ENCODE measurements at places on chromosomes 11 and 22.

DNA sequence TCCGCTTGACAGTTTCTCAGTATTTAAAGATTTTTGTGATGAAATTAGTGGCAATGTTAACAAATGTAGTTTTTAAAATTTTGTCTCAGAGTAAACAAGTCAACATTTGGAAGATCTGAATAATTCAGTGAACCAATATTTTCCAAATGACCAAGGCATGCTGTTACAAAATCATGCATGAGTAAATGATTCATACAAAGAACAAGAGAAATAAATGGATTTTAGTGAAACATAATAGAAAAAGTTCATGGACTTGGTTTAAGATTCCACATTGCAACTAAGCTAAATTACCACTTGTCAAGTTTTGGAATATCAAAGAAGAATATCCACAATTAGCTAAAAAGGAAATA, 125.7 kb upstream of the SNX19 start:
- no peak for DNase-seq

GRCh38 chr11:44324749-44325525, 15.0 kb upstream of the ALX4 start:
- no peak for DNase-seq

DNA sequence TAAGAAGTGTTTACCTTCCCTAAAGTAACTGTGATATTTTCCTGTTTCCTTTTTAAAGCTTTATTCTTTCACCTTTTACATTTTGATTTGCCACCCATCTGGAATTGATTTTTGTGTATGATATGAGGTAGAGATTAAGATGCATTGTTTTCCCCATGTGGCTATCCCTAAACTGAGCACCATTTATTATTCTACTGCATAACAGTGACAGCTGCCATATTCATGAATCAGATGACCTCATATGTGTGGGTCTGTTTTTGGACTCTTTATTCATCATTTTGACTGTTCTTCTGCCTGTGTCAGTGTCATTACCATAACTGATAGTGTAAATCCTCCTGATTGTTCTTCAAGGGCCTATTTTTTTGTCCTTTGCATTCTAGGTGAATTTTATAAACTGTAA, 50.8 kb downstream of the HIPK3 start:
- peak; percentile 74 for DNase-seq

DNA sequence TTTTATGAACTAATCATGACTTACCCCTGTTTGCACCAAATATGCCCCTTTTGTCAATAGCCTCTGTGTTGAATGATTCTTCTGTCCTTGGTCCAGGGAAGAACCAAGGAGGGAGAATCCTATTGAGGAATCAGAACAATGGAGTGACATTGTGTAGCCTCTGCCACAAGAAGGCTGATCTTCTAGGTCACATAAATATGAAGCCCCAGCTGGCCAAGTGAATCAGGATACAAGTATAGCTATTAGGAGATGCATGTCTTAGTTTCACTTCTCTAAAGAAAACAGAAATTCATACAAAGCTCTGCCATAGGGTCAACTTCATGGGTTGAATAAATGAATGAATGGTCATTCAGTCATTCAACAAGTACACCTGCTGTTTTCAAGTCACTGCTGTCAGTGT, 118.2 kb upstream of the BLID start:
- DNase-seq = peak; percentile 79

- DNase-seq = no peak
These were observed 294.5 kb downstream of the TBC1D22A start for GRCh38 chr22:47056776-47057470.

DNA sequence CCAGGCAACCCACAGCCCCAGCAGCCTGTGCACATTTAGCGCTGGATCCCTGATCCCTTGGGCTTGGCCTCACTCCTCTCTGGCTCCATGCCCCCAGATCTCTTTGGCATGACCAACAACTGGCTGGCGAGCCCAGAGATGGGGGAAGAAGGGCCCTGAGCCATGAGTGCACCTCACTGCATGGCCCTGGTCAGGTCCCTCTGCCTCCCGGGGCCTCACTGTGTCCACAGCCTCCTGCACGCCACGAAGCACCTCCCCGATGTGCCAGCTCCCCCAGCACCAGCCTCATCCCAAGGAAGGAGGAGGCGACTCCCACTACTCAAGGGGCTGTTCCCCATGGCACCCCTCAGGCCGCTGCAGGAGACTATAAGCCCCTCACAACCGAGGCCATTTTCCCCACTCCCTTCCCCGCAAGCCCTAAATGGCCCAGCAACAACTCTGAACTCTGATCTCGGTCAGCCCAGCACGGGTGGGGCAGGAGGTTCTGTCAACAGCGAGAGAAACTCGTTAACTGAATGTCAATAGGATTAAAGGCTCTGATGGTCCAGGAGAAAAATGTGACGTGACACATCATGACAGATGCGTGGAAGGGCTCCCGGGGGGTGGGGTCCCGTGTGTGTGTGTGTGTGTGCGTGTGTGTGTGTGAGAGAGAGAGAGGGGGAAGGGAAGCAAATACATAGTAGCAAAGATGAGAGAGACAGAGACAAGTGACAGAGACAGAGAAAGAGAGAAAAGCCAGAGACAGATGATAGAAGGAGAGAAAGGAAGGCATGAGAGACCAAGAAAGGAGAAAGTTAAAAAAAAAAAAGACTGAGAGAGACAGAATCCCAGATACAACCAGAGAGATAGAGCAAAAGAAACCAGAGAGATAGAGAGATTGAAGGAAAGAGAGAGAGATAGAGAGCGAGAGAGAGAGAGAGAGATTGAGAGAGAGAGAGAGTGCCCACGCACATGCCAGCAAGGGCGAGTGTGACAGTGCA, 28.4 kb upstream of the SYT7 start:
- no peak for DNase-seq

DNA sequence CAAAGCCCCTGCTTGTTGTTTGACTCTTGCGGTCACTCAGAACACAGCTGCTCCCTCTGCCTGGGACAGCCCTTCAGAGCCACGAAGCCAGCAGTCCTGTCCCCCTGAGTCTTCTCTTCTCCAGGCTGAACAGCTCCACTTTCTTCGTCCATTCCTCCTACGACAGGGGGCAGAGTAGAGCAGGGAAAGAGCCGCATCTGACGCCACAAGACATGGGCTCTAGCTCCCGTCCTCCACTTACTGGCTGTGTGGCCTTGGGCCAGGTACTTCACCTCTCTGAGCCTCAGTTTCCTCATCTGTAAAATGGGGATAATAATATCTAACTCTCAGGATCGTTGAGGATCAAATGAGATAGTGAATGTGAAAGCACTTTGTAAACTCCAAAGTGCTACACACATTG, 29.9 kb downstream of the CHRDL2 start:
- DNase-seq = no peak

DNA sequence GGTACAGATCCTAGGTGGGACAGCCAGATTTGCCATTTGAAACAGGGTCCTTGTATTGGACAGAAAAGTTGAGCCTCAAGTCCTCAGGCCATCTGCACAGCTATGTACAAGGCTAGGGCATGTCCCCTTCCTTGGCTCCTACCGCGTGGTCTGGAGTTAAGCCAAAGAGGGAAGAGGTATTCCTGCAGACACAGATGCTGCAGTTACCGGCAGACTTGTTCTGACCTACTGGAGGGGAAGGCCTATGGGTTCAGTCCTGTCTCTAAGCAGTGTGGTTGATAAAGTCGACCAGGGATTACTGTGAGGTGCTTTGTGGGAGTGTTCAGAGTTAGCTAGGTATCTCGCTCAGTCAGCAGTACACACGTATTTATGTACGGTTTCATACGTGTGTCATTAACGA, 180.6 kb downstream of the ADAMTS15 start:
- no peak for DNase-seq

DNA sequence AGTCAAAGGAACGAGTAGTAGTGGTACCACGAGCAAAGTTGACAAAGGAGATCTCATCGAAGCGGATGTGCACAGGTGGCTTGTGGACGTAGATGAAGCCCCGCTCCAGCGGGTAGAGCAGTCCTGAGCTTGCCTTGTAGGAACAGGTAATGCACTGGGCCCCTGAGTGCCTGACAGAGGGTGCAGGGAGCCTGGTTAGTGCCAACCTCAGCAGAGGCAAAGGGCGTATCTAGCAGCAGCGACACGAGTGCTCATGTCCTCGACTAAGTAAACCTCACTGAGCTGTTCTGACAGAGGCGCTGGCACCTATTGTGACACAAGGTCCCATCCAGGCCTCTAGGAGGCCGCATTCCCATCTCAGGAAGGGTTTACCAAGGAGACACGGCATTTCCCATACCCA, 4.0 kb downstream of the SSRP1 start:
- no peak for DNase-seq

DNA sequence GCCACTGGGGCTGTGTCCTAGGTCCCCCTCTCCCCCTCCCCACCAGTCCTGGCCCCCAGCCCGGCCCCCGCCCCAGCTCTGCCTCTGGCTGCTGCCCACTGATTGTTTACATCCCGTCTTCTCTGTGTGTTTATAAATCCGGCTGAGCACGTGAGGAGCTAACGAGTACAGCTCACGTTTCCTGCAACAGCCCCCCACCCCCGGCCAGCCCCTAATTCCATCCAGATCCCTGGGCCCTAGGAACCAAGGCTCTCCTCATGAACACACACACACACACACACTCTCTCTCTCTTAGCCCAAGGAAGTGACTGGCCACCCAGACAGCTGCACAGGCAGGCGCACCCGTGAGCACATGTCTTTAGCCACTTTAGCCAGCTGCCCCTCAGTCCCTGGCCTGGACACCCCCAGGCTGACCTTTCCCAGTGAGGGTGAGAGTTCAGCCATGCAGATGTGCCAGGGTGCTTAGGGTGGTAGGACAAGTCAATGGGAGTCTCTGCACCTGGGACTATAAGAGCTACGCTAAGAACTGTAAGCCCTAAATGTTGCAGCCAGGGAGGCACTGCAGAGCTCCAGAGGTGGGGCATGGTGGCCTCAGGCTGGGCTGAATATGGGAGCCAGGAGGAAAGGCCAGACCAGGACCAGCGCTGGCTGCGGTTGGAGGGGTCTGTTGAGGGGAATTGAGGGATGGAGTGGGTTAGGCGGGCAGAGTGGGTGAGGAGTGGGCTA, 2.9 kb downstream of the CLCF1 start:
- DNase-seq = no peak

GRCh38 chr11:125946712-125947418, 1.0 kb downstream of the VSIG10L2 start:
- no peak for DNase-seq

- no peak for DNase-seq
These were observed 12.6 kb downstream of the CHRM1 start for GRCh38 chr11:62908468-62909072.

- DNase-seq = no peak
These were observed 20.6 kb upstream of the ST3GAL4 start for GRCh38 chr11:126334659-126335462.
